ENCODE measurements at places on chromosomes 4 and X. TPM values are rescaled to one million over a fixed set of nuclear protein-coding genes. Genes with fewer than 3 reads are reported as not detected.

AFM gene
- polyA plus RNA-seq: not detected

DNA sequence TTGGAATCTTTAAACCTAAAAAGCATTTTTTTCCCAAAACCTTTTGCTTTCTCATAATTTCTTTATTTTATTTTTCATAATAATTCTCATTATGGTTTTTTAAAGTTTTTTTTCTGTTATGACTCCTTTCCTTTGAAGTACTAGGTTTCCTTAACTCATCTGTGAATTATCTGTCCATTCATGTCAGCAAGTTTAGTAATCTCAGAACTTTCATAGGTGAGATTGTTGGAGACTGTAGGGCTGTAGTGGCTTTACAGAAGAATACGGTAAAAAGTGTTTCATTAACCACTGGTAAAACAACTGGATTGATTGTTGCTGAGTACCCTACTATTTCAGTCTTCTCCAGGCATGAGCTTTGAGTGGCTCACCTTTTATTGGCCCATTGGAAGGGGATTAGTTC is 361.7 kb upstream of the PPP1R2C start:
- no peak overlapping the region for H3K4me3 ChIP-seq
- no peaks in the 10 kb centered on the region for H3K36me3 ChIP-seq
- H3K27me3 ChIP-seq: no peaks in the 10 kb centered on the region

DNA sequence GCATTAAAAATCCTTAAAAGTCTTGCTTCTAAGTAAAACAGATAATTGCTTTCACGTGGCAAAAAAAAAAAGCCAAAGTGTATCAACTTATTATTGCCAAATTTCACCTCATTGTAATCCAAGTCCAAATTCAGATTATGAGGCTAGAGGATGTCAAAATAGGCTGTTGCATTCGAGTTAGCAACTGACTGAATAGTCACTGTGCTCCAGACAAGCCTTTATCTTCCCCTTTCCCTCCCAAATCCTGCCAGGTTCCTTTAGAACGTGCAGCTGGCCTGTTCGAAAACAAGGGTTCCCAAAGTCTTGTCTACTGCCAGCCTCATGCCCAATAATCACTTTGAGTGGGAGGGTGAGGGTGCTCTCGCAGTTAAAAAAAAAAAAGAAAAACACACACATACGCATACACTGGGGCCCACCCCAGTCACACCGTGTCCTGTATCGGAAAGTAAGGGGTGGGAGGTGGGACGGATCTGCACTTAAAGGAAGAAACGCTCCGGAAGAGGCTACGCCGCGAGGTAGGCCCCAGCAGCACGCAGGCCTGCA is 603 bp downstream of the MAD2L1 start:
- no peaks in the 10 kb centered on the region for H3K36me3 ChIP-seq
- H3K27me3 ChIP-seq: no peaks in the 10 kb centered on the region
- H3K4me1 ChIP-seq: peaks cover 34% of the 10 kb centered on the region
- peak overlapping the region; percentile 96 for H3K27ac ChIP-seq
- DNase-seq: no peak

GRCh38 chrX:24838629-24839028 is 144.9 kb downstream of the POLA1 start:
- no peaks in the 10 kb centered on the region for H3K36me3 ChIP-seq
- H3K4me1 ChIP-seq: no peaks in the 10 kb centered on the region
- no peak overlapping the region for H3K27ac ChIP-seq
- DNase-seq: peak; percentile 3

GUCY1B1 gene
- polyA plus RNA-seq: 0.32 TPM

GIMD1 gene
- polyA plus RNA-seq: not detected

DNA sequence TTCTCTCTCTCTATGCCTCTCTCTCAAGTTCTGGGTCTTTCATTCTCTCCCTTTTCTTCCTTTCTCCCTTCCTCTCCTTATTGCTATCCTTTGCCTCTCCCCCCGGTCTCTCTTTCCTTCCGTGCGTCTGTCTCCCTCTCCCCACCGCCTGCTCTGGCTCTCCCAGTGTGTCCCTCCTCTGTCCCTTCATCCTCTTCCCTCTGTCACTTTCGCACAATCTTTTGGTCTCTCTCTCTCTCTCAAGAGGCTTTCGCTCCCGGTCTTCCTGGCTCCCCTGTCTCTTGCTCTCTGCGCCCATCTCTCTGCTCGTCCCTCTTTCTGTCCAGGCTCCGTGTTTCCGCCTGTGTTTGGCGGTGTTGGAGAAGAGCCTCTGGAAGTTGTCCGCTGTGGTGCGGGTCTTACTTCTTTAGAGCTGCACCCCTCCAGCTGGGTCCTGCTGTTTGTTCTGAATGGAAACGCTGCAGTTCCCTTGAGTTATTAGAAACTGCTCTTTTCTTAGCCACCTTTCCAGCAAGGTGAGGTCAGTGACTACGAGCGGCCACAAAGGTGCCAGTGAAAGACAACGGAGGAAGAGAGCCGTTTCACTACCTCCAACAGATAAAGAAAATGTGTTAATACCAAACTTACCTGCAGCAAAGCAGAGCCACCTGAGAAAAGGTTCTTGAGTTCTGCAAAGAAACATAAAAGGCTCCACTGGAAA is 1.1 kb downstream of the BMPR1B start:
- H3K27ac ChIP-seq: no peak overlapping the region
- DNase-seq: no peak
- H3K4me1 ChIP-seq: no peaks in the 10 kb centered on the region
- no peak overlapping the region for H3K4me3 ChIP-seq
- H3K36me3 ChIP-seq: no peaks in the 10 kb centered on the region

DNA sequence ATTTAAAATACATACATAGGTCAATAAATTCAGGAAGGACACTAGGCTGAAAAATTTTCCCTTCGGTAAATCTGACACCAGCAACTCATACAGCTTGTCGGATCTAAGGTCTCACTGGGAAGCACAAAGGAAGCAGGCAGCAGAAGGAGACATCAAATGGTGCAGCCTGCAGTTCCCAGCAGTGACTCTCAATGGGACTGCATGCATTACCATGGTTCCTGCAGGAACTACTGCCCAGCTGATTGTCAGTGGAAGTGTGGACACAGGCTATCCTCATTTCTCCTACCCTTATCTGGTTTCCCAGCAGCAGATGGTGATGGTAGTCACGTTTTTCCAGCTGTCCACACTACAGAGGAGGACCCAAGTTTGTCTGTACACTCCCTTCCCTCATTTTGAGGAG is 113.3 kb downstream of the PPP1R2C start:
- DNase-seq: no peak
- no peaks in the 10 kb centered on the region for H3K27me3 ChIP-seq
- H3K4me3 ChIP-seq: no peak overlapping the region

DNA sequence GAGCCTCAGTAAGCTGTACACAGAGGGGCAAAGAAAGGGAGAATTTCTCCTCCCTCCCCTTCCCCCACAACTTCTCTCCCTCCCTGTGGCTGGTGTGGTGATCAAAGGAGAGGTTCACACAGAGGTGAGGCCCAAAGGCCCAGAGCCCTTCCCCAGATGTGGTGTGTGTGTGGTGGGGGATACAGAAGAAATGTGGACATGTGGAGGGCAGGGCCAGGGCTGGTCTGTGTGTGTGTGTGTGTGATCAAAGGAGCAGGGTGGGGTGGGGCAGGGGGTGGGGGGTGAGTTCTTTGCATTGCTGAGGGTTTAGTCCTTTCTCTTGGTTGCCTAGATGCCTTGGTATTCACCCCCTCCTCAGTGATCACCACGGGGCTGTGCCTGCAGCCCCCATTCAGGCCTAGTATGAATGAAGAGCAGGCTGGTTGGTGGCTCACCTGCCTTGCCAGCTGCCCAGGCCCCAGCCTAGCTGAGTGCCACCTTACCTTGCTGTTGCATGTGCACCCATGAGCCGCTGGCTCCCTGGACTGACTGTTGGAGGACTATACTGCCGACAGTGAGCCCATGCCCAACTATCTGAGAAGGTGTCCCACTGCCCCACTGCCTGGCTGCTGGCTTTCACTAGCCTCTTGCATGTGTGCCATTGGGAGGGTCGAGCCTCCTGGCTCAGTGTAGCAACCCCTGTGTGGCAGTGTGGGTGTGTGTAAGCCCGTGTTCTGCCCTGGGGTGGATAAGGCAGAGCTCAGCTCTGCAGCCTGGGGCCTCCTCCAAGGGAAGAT is 101.9 kb downstream of the EFNB1 start:
- no peaks in the 10 kb centered on the region for H3K4me1 ChIP-seq
- H3K4me3 ChIP-seq: no peak overlapping the region
- no peak overlapping the region for H3K27ac ChIP-seq
- no peaks in the 10 kb centered on the region for H3K27me3 ChIP-seq

DNA sequence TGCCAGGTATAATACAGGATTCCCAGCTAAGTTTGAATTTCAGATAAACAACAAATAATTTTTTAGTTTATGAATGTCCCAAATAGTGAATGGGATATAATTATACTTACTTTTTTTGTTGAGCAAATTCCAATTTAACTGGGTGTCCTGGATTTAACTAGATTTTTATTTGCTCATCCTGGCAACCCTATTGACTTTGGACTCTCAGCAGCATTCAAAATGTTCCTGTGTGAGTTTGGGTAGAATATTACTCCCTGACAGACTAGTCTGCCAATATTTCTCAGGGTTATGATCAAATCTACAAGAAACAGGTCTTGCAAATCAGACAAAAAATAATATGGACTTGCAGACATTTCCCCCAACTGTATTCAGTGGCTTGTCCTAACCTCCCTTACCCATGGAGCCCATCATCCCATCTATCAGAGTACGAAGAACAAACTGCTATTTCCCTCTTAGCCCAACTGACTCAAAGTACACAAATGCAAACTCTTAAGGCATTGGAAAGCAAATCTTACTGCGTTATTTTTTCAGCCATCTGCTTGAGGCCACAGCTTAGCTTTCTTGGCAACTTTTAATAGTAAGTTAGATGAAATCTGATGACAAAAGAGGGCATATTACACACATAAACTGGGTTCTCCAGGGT is 20.7 kb downstream of the SETD7 start:
- H3K27ac ChIP-seq: no peak overlapping the region
- H3K4me1 ChIP-seq: no peaks in the 10 kb centered on the region
- H3K27me3 ChIP-seq: no peaks in the 10 kb centered on the region
- H3K4me3 ChIP-seq: no peak overlapping the region

GRCh38 chr4:16731776-16732380 is 166.6 kb downstream of the LDB2 start:
- no peaks in the 10 kb centered on the region for H3K4me1 ChIP-seq
- no peaks in the 10 kb centered on the region for H3K27me3 ChIP-seq
- no peak overlapping the region for H3K4me3 ChIP-seq
- no peaks in the 10 kb centered on the region for H3K36me3 ChIP-seq

DNA sequence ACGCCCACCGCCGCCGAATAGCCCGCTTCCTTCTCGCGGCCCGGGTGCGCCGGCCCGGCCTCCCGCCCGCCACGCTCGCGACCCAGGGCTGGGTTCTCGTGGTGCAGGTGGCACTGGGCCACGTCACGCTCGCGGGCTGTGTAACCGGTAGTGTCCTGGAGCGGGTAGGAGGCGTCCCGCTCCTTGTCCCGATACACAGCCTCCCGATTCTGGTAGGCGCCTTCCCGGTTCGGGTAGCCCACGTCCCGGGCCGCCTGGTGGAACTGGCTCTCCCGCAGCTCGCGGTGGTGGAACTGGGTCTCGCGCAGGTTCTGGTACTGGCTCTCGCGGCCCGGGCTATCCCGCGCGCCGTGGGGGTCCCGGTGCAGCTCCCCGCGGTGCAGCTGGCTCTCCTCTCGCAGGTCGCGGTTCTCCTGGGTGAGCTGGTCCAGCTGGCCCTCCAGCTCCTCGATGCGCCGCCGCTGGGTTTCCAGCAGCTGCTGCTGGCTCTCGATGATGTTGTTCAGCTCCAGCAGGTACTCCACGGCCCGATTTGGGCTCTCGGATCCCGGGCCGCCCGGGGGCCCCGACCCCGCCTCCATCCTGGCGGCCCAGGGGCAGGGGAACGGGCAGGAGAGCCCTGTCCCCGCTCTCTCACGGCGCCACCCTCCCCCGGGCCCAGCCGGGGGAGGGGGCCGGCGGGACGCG is 39.3 kb upstream of the IQSEC2 start:
- no peaks in the 10 kb centered on the region for H3K36me3 ChIP-seq
- H3K27me3 ChIP-seq: peaks cover 42% of the 10 kb centered on the region
- no peak for DNase-seq
- H3K4me3 ChIP-seq: peak overlapping the region; percentile 62
